SK-MEL-5 (cell line): ENCODE measurements at places on chromosomes 12 and 14. TPM values are rescaled to one million over a fixed set of nuclear protein-coding genes. Genes with fewer than 3 reads are reported as not detected.

DNA sequence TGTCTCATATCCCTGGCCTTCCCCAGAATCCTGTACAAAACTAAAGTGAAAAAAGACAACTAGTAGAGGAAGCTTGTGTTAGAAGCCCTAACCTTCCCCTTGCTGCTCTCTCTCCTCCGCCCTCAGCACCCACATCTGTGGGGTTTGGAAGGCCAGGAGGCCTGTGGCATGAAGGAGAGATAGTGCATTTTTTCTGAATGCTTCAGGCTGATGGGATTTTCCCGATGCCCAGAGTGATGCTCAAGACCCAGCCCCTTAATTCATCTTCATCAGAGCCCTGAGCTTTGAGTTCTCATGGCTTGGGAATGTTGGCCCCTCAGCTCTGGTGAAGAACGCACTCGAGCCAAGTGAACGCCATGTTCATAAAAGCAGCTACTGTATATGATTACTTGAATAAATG is 5.9 kb downstream of the FGF6 start:
- DNase-seq = no peak

DNA sequence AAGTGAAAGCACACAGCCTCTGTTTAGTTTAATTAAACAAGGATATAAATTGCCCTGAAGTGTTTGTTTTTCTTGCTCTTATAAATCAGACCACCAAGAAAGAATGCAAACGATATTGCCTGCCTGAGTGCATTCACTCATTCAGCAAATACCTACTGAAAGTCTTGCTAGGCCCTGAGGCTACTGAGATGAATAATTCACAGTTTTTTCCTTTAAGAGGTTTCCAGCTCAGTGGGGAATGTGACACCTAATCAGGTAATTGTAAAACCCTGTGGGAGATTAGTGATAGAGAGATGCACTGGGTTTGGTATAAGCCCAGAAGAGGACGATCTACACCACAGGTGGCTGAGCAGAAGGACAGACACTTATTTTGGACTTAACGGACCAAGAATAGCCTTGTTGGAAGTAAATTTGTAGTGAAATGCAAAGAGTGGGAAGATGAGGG is 151.4 kb downstream of the SLC35F4 start:
- DNase-seq = no peak

DNA sequence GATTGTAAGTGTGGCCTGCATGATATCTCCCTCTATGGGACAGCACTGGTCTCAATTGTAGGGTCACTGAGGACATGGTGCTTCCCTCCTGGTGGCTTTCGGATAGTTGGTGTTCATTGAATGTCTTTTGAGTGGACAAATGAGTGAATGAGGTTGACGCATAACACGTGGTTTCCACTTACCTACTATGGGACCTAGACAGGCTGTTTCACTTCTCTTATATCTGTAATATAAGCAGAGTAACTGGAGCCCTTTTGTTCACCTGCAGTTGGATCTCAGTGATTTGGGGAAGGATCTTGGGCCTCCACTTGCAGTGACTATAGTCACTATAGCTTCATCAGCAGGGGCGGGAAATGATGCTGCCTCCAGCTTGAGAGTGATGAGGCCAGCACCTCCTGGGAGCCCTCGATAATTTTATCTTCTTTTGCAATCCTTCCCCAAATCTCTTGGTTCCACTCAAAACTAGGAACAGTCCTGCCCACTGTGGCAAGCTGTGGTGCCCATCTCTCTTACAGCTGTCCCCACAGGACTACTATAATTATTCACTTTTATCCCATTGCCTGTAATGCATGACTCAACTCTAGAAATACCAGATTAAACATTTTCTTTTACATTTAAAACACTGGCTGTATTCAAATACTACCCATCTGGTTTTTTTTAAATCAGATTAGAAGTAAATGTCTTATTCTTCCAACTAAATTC is 242.9 kb downstream of the CHST11 start:
- no peak for DNase-seq

GRCh38 chr12:90299666-90300065 is 591.0 kb upstream of the ATP2B1 start:
- no peak for DNase-seq

DNA sequence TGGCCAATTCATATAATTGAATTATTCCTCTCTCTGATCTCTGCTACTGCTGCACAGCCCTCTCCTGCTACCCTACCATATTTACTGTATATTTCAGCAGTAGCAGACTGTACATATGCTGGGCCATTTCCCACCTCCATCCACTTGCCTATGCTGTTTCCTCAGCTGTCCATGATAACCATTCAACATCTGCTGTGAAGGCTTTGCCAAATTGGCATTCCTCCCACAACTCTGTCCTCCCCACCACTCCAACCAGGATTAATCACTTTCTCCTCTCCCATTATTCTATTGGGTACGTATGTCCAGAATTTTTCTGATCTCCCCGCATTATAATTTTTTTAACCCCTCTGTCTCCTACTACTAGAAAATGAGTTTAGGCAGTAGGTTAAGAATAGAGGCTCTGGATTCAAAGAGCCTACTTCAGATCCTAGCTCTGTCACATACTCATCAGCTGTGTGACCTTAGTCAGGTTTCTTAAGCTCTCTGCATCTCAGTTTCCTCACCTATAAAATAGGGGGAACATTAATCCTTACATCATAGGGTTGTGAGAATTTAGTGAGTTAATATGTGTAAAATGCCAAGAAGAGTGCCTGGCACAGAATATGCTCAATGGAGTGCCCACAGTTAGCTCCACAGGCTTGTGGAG is 123.3 kb downstream of the KICS2 start:
- no peak for DNase-seq

DNA sequence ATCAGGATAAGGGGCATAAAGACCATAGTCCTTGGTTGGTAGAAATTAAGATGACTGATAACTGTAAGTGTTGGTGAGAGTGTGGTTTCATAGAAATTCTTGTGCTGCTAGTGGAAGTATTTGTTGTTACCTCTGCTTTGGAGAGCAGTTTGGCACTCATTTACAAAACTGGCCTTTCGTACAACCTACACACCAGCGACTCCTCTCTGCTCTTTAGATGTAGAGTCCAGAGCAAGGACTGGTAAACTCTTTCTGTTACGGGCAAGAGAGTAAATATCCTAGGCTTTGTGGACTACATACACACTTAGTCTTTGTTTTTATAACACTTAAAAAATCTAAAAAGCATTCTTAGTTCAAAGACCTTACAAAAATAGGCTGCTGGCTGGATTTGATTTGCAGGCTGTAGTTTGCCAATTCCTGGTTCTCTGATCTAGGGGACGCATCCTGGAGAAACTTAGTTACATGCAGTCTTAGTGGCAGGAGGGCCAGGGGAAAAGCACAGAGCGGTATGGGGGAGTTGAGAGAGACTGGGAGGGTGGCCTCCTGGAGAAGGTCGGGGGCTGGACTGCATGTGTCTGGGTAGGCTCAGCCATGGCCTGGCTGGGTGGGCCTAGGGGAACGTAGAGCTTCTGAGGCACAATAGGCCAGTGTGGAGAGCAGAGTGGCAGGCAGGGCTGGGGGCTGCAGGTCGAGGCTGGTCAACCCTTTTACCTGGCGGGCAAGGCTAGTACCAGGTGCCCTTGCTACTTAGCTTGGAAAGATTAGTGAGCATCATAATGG is 55.3 kb upstream of the AMN start:
- no peak for DNase-seq

DNA sequence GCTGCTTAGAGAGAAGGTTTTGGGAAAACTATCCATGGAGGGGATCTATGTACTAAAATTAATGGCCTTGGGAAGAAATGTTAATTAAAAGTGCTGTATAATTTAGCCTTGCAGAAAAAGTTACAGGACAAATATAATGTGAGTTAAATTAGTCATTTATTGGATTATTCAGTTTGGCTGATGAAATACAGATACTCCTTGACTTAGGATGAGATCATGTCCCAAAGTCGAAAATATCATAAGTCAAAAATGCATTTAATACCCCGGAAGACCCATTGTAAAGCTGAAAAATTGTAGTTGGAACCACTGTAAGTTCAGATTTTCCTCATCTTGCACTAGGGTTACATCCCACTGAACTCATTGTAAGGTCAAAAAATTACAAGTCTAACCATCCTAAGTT is 9.7 kb downstream of the RTRAF start:
- no peak for DNase-seq

GRCh38 chr12:53781228-53781801 is 29.5 kb upstream of the CISTR start:
- no peak for DNase-seq

DNA sequence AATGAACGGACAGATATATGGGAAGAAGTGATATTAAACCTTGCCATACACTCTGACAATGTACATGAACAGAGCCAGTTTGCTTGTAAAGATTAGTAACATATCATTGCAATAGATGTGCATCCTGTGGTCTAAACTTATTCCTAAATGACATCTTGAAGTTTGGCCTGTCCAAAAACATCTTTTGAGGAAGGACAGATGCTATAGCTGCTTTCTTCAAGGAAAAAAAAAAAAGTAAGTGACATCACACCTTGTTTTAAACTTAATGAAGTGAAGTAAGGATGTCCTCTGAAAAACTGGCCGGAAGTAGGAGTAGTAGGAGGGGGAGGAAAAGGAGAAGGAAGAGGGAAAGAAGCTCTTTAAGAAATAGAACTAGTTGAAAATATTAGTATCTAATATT is 132.8 kb downstream of the RAD51B start:
- DNase-seq = no peak

DNA sequence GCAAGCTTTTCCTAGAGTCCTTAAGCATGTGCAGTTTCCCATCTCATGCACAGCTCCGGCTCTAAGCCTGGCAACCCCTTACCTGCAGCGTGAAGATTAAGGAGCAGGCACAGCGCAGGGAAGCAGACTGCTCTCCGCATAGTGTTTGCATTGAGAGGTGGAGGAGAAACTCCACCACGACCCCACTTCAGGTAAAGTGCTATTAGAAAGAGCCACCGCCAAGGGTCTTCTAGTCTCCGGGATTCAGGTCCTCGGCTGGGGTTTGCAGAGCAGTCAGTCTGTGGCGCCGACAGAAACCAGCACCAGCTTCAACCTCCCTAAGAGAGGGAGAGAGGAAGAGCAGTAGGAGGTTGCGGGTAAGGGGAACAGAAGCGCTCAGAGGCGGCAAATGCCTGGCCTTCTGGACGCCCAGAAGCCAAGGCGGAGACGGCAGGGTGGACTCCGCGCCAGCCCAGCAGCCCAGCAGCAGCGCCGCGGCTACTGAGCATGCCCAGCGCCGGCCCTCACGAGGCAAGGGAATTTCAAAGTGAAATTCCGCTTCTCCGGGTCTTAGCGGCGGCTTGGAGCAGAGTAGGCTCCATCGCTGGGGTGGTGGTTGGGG is at the start of gene PTPRR:
Gene PTPRR (minus strand): TSS at position 488 of the 601 bp plus-strand sequence. CDS start 348 bp downstream, at position 140.
- DNase-seq = no peak

DNA sequence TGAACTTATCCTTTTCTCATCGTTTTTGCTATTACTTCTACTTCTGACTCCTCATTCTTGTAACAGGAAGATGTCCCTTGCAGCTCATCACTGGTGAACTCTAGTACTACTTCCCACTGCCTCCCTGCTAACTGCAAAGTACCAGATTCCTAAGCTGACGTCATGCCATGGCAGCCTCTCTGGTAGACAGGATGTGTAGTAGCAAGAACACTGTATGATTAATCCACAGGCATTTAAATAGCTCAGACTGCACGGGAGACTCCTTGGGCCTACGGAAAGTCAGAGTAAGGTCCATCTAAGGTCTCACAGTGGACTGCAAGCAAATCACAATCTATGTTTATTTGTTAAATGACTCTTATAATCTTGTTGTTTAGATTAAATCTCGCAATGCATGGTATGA is 43.5 kb downstream of the DNAI7 start:
- peak; percentile 61 for DNase-seq

DNA sequence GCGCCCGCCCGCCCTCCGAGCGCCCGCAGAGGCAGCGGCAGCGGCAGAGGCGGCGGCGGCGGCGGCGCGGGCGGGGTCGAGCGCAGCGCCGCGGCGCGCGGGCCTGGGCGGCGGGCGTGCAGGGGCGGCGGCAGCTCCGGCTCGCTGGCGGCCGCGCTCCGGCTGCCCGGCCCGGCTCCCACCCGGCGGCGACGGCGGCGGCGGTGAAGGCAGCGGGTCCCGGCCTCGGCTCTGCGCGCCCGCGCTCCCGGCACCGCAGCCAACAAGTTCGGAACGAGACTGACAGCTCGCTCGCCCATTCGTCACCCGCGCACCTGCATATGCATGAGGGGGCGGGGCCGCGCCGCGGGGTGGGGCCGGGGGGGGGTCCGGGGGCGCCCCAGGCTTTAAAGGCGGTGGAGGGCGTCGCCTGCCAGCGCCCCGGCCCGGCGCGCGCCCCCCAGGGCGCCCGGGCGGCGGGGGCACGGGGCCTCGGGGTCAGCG is at the start of gene JAG2:
Gene JAG2 (minus strand): TSS at position 281 of the 483 bp plus-strand sequence. CDS start 356 bp downstream, outside the sequence.
- DNase-seq = peak; percentile 44

DNA sequence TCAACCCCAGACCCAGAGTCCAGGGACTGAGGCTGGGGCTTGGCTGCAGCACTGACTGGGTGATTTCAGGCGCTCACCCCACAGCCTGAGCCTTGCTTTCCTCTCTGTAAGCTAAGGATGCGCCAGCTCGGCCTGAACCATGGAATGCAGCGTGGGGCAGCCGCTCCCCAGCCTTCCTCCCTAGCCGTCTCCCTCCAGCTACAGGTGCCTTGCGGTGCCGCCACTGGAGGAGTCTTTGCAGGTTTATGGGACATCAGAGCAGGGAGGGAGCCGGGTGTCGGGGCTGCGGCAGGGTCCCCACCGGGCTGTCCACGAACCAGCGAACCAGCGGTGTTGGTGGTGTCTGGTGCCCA is 19.4 kb downstream of the PPP2R5C start:
- DNase-seq = no peak

GRCh38 chr14:105156414-105157375 is 11.9 kb downstream of the JAG2 start:
- DNase-seq = no peak

- peak; percentile 44 for DNase-seq
These were observed 108.8 kb downstream of the CRACR2A start for GRCh38 chr12:3644104-3644503.

DNA sequence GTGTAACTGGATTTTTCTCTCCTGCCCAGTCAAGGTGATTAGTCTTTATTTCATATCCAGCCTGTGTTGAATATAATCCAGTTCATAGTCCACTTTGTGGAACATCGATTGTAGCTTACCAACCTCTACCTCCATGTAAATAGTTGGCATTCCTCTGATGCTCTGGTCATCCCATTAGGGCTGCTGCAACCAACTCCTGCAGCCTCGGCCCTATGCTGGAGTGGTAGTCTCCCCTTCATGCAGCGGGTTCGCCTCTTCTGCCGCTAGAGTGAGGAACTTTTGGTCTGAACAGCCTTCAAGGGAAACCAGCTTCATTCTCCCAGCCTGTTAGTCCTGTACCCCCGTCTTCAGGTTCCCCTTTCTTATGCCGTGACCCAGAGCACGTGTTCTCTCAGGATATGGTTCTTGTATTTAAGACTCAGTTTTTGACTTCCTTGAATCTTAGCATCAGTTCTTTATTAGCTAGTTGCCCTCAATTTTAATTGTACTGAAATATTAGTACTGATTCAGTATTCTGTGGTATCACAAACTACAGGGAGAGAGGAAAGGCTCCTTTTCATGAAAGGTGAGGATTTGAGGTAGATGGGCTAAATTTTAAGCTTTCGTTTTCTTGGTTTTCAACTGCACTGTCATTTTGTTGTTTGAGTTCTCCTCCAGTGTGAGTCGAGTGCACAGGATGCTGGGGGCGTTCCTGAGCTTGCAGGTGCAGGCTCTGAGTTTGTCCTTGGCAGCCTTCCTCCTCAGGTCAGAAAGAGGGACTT is 33.2 kb downstream of the ZNF664 start:
- DNase-seq = no peak

Gene DNAAF2
- 13.2 and 14.3 TPM in 2 replicates for total RNA-seq

Gene PMEL
- 10,199 and 10,765 TPM in 2 replicates for total RNA-seq

Gene B4GALNT3
- total RNA-seq = 0.34 and 1.2 TPM in 2 replicates

Gene SARNP
- total RNA-seq = 60.0 and 69.4 TPM in 2 replicates

Gene CCER1
- not detected in 2 replicates for total RNA-seq

Gene ALG10B
- 3.8 and 5.1 TPM in 2 replicates for total RNA-seq
